Naive B cell (primary cell): ENCODE measurements at places on chromosomes 5 and 9.

DNA sequence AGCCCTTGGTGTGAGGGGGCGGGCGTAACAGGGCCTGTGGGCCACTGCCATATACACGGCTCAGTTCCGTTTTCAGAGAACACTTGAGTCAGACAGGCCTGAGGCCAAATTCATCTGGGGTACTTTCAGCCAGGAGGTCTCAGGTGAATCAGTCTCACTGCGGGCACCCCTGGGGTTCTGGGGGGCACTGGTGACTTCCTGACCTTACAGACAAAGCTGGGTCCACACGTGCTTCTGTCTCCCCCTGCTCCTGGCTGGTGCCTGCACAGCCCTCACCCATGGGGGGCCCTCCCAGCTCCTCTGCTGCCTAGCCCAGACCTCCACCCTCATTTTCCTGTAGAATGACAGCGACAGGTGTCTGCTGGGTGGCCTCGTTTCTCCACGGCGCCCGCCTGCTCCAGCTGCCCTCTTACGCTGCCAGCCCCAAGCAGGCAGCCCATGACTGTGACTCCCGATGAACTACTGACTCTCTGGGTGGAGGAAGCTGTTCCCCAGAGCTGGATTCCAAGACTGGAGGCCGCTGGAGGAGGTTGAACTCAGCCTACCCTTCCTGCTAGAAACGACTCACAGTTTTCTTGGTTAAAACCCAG, 374.1 kb upstream of the IRX4 start:
- no peak for DNase-seq

- DNase-seq = no peak
Measured at GRCh38 chr5:56190497-56190896, 42.6 kb downstream of the ANKRD55 start.

DNA sequence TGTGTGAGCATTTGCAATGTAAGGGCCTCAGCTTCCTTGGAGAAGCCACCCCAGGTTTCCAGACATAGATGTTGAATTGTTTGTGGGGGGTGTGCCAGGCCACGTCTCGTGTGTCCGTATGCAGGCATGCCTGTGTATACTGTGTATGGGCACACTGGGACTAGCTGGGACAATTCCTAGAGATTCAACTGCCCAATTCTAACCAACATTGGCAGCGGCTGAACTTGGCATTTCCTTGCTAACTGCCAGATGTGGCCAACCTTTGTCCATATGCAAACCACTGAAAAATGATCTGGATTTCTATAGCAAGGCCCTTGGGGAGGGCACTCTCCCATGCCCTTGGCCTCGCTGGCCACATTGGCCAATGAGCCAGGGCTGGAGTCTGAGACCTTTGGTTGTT, 50.3 kb downstream of the SAR1B start:
- no peak for DNase-seq

DNA sequence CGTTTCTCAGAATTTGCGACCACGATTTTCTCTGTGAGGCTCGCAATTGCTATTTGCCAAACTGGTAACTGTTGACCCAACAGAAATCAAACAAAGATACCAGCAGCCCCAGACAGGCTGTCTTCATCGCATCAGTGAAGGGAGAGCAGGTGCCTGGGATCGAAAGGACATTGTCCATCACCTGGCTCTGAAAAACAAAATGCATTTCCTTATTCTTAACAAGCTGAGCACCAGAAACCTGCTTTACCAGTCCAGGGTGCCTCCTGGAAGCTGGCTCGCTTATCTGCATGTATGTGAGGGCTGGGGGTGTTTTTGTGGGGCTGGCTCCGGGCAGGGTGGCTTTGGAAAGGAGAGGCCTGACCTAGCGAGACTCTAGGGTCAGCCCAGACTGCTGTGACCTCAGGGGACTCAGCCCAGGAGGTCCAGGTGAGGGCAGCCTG, 24.7 kb downstream of the WWC1 start:
- DNase-seq = no peak

DNA sequence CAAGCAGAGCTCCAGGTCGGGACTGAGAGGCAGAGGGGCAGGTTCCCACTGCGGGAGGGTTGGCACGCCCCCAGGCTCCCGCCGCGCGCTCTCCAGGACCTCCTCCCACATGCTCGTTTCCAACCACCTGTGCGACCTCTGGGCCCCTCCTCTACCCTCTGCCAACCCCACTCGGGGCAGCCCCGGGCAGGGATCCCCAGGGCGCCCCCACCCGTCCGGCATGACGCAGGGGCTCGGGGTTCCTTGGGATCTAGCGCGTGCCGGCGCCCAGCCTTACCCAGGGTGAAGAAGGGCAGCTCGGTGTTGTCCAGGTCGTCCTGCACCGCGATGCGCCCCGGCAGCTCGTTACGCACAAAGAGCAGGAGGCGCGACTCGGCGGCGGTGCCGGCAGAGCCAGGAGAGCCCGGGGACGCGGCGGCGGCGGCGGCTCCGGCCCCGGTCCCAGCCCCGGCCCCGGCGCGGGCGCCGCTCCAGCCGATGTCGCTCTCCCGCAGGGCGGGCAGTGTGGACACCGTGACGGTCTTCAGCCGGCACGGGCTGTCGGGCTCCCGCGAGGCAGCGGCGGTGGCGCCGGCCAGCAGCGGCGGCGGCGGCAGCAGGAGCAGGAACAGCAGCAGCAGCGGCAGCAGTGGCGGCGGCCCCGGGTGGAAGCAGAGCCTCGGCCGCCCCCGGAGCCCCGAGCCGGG, 494 bp downstream of the ASTN2 start:
- no peak for DNase-seq
